ENCODE measurements at places on chromosomes 7 and 10. TPM values are rescaled to one million over a fixed set of nuclear protein-coding genes. Genes with fewer than 3 reads are reported as not detected.

- DNase-seq, result no peak
These were observed 193.2 kb downstream of the CREB5 start for GRCh38 chr7:28605427-28606085.

DNA sequence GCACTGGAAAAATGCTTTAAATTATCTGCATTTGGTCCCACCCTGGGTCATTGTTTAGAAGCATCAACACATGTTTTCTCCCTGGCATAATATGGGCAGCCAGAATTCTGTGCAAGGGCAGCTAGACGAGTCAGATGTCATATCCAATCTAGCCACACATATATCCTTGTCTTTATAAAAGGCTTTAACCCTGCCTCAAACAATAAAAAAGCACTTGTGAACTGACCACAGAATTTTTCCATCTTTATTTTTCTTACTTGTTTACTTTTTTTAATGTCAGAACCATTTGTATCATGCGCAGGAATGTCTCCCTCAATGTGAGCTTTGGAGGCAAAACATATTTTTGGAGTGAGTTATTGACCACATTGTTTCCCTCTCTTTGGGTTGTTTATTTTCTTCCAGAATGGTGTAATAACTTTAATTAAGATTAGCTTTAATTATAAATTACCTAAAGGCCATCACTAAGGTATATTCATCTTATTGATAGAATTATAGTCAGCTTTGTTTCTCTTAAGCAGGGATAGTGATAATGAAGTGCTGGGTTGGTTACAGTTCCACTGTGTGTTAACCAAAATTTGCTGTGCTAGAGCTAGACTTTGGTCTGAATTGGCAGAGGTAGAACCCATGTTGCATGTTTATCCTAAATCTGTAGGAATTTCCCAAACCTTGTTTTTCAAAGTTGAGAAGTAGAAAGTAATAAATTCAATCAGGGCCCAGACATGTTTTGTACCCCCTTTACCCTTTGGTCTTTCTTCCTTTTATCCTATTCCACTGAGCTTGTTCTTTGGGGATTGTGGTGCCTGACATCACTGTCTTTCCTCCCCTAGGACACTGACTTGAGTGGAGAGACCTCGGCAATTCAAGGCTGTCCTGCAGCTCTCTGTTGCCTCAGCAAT lies 1078.4 kb downstream of the KCNMA1 start:
- DNase-seq, result no peak

DNA sequence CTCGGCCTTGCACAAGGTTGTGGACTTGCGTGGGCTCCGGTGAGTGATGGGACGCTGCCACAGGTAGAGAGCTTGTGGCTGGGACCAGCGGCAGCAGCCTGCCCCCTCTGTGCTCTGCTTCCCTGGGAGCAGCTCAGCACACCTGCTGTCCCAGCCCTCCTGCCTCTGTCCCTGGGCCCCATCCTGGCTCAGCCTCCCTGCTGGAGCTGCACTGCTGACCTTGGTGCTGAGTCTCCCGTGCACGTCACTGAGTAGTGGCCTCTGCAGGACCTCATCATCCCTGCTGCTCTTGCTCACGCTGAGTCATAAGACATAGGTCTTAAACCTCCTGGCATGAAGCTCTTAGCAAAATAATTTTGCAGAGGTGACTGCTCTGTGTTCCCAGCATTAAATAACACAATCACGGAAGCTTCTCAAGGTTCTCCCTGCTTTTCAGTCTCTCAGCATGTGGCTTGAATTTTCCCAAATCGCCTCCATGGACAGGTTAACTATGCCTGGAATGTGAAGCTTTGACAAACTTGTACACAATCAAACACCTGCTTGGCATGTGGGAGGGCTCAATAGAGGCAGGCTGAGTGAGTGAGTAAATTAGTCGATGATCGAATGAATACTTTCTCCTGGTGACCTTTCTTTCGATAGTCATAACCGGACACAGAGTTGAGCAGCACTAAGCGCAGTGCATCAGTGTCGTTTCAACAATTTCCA lies 63.8 kb upstream of the NPS start:
- no peak for DNase-seq

TBX20 gene
- total RNA-seq, result 124 TPM

All from Right ventricle myocardium superior (tissue), 1 donor.